ENCODE measurements at places on chromosomes 11 and 22. TPM values are rescaled to one million over a fixed set of nuclear protein-coding genes. Genes with fewer than 3 reads are reported as not detected.

DNA sequence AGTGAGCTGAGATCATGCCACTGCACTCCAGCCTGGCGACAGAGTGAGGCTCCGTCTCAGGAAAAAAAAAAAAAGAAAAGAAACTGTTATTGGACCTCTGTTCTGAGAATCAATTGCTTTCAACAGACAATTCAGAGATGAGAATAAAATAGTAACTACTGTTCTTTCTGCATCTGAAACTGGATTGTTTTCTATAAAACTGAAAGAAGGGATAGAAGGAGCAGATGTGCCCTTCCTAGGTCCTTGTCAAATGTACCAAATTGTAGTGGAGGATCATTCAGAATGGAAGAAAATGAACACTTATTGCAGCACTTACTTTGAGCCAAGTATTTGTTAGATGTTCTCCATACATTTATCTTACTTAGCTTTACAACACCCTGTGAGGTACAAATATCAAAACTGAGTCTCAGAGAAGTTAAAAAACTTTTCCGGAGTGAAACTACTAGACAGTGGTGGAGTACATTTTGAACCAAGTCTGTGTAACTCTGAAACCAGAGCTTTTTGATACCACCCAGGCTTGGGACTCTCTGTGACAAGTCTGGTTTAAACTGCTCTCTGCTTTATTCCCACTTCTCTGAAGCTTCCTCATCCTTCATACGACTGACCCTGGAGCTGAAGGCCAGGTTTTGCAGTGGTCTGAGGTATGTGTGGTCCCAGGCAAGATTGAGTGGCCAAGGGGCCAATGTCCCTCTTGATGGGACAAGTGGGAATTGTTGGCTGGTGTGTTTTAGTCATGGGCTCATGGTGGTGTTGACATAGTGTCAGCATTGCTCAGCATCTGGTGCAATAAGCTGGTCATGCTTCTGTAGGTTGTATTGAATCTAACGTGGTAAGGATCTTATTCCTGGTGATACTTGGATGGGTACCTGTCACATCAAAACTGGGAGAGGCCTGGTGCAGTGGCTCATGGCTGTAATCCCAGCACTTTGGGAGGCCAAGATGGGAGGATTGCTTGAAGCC is 48.2 kb upstream of the CCDC134 start:
- H3K27me3 ChIP-seq, result no peaks in the 10 kb centered on the region
- H3K27ac ChIP-seq, result no peak overlapping the region
- H3K36me3 ChIP-seq, result no peaks in the 10 kb centered on the region
- no peaks in the 10 kb centered on the region for H3K4me1 ChIP-seq
- DNase-seq, result no peak
- H3K4me3 ChIP-seq, result no peak overlapping the region

DNA sequence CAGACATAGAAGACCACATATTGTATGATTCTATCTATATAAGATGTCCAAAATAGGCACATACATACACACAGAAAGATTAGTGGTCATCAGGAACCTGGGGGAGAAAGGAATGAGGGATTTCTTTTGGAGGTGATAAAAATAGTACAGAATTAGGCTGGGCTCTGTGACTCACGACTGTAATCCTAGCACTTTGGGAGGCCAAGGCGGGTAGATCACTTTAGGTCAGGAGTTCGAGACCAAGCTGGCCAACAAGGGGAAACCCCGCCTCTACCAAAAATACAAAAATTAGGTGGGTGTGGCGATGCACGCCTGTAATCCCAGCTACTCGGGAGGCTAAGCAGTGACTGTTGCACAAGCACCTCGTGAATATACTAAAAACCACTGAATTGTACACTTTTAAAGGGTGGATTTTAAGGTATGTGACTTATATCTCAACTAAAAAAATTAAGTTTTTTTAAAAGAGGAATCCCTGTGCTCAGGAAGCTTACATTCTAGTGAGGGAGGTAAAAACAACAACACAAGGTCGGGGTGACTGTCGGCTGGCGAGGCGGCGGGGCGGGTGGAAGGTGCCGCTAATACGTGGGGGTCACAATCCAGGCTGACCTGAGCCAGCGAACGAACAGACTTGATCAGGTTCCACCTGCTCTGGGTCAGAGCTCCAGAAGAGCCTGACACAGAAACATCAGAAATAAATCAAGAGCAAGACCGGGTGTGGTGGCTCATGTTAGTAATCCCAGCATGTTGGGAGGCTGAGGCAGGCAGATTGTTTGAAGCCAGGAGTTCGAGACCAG is 25.3 kb upstream of the TESMIN start:
- no peak for DNase-seq
- H3K36me3 ChIP-seq, result peaks cover 8% of the 10 kb centered on the region
- no peak overlapping the region for H3K4me3 ChIP-seq
- H3K4me1 ChIP-seq, result no peaks in the 10 kb centered on the region
- no peaks in the 10 kb centered on the region for H3K27me3 ChIP-seq
- H3K27ac ChIP-seq, result no peak overlapping the region

GRCh38 chr22:21672107-21672629 is 6.4 kb downstream of the PPIL2 start:
- DNase-seq, result no peak
- no peak overlapping the region for H3K4me3 ChIP-seq
- peaks cover 30% of the 10 kb centered on the region for H3K36me3 ChIP-seq
- no peak overlapping the region for H3K27ac ChIP-seq

DNA sequence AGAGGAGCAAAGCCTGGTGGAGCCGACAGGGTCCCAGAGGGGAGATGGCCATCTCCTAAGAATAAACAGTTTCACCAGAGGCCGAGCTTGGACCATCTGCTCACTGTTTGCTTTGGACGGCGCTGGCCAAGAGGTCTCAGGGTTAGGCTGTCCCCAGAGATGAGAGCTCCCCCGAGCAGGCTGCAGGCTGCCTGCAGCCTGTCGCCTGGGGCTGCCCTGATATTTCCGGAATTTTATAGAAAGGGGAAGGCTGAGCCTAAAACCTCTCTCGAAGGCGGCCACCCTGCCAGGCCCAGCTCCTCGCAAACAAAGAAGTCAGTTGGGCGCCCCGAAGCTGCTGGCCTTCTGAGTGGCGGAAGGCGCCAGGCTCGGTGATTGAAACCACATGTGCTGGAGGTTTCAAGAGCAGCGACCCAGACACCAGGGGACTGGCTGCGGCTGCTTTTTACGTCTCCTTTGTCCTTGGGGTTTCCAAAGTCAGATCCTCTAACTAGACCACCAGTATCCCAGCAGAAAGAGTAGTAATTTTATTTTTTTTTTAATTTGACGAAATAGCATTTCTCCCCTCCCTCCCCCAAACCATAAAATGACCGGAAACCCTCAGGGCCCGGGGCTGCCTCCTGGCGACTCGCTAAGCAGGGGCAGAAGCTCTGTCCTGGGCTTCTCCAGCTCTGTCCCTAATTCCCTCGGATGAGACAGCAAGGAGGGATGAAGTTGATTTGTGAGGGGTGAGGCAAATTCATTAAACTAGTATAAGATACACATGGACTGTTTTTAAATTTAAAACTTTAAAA is 57.4 kb downstream of the CLMP start:
- H3K27ac ChIP-seq, result no peak overlapping the region
- no peaks in the 10 kb centered on the region for H3K36me3 ChIP-seq
- H3K4me1 ChIP-seq, result no peaks in the 10 kb centered on the region

- H3K36me3 ChIP-seq, result no peaks in the 10 kb centered on the region
- no peaks in the 10 kb centered on the region for H3K27me3 ChIP-seq
- H3K4me1 ChIP-seq, result no peaks in the 10 kb centered on the region
Observed at GRCh38 chr11:112661571-112661970, 299.6 kb upstream of the NCAM1 start.

MS4A7 gene
- polyA plus RNA-seq, result 7.0 TPM

DNA sequence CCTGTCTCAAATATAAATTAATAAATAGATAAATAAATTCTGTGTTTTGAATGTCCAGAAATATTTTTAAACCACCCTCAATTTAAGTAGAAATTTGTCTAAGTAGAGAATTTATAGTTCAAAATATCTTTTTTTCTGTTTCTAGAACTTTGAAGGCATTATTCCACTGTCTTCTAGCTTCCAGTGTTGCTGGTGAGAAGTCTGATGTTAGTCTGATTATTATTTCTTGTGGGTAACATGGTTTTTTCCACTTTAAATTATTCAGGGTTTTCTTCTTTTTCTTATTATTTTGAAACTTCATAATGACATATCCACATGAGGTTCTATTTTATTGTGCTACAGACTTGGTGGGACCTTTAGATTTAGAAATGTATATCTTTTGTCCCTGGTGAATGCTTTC is 46.4 kb upstream of the HEPHL1 start:
- H3K4me3 ChIP-seq, result no peak overlapping the region
- H3K4me1 ChIP-seq, result no peaks in the 10 kb centered on the region
- no peaks in the 10 kb centered on the region for H3K27me3 ChIP-seq
- no peak for DNase-seq
- H3K27ac ChIP-seq, result no peak overlapping the region

GRCh38 chr11:44334356-44335004 is 24.5 kb upstream of the ALX4 start:
- H3K27ac ChIP-seq, result no peak overlapping the region
- H3K36me3 ChIP-seq, result no peaks in the 10 kb centered on the region
- H3K27me3 ChIP-seq, result peaks cover 63% of the 10 kb centered on the region
- no peaks in the 10 kb centered on the region for H3K4me1 ChIP-seq
- H3K4me3 ChIP-seq, result no peak overlapping the region
- DNase-seq, result no peak

OR52I1 gene
- polyA plus RNA-seq, result not detected

DNA sequence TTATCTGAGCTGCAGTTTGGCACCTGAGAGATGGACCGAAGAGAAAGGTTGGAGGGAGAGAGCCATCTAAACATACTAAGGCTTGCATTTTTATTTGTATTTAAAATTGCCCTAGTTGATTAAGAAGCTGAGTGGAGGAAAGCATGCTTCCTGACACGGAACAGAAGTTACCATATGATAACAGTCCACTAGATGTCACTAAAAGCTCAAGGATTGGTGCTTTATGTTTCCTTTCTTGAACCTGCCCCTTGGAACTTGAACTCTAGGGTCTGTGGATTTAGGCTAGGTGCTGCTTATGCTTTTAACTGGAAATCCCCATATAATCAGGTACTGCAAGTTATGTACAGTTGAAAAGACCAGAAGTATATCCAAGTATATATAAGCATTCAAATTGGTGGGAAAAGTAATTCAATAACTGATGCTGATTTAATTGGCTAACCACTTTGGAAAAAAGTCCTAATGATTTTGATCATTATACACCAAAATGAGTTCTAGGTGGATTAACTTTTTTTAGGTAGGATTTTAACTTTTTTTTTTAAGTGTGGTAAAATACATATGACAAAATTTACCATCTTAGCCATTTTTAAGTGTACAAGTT is 9.5 kb downstream of the RBMXL2 start:
- no peak for DNase-seq
- no peak overlapping the region for H3K27ac ChIP-seq
- H3K4me3 ChIP-seq, result no peak overlapping the region
- no peaks in the 10 kb centered on the region for H3K27me3 ChIP-seq
- no peaks in the 10 kb centered on the region for H3K36me3 ChIP-seq

DNA sequence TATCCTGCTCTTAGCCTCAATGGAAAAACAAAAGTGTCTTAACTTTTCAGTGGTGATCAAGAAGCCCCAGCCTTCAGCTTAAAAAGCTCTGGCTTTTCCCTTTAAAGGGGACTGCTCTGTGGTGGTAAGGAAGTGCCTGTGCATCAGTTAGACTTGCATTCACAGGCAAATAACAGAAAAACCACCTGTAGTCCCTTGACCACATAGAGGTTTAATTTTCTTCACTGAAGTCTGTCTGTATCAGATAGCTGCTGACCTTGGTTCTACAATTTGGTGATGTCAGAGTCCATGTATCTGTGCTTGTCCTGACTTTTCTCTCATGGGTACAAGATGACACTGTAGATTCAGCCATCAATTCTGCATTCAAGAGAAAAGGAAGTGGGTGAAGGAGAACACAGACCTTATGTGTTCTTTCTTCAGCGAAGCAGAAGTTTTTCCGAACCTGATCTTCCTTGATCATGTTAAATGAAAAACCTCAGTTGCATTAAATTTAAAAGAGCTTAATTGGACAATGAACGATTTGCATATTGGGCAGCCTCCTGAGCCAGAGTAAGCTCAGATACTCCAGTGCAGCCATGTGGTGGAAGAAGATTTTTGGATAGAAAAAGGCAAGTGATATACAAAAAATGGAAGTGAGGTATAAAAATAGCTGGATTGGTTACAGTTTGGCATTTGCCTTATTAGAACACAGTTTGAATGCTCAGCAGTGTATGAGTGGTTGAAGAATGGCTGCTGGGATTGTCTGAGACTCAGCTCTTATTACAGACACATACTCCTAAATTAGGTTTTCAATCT is 43.2 kb upstream of the RDX start:
- H3K27ac ChIP-seq, result no peak overlapping the region
- no peak overlapping the region for H3K4me3 ChIP-seq
- no peak for DNase-seq
- H3K27me3 ChIP-seq, result no peaks in the 10 kb centered on the region
- no peaks in the 10 kb centered on the region for H3K4me1 ChIP-seq
- no peaks in the 10 kb centered on the region for H3K36me3 ChIP-seq

Data from kidney (tissue), 22 donors.